SIG-M5 (cell line): ENCODE measurements at places on chromosomes 4 and X.

DNA sequence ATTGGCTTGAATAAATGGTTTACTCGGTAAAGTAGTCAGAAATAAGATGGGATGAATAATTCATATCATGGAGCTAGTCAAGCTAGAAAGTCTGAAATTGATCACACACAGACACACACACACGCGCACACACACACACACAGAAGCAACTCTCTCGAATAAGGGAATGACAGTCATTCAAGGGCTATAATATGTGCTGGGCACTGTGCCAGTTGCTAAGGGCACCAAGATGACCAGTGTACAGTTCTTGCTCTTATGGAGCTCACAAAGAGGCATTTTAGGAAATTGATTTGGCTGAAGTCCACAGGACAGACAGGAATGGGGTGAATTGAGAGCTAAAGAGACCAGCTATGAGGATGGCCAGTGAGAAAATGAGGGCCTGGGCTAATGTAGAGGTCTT, 34.2 kb upstream of the SH3D19 start:
- no peak for DNase-seq

DNA sequence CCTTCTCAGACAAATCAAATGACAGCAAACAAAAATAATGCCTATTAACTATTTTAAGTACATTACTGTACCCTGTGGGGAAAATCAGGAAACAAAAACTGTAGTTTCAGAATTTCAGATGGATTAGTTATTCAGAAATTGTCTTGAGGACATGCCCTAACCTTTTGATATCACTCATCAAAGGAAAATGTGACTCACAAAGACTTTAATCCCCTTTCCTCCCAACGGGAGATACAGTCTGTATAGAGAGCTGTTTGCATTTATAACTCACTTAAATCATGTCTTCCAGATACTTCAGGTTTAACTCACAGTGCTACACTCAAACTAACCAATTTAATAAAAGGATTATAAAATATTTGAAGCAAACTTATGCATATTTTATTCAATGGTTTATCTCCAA, 304.0 kb downstream of the MAPK10 start:
- no peak for DNase-seq

DNA sequence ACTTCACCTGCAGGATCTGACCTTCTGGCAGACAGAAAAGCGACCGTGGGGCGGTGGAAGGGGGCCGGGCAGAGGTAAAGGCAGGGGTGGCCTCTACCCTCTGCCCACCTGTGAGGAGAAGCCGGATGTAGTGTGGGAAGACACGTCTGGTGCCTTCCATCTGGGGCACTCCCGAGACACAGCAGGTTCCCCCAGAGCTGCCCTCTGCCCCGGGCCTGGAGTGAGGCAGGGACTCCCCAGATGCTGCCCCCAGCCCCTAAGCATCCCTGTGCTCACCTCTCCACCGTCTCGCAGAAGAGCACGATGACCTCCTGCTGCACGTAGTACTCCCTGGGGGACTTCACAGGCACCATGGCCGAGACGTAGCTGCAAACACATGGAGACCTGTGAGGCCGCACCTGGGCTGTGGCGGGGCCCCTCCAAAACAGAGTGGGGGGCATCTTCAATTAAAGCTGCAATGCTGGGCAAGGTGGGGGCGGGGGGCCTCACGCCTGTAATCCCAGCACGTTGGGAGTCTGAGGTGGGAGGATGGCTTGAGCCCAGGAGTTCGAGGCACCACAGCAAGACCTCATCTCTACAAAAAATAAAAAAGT, 75.3 kb upstream of the MXD4 start:
- no peak for DNase-seq

- no peak for DNase-seq
Measured at GRCh38 chr4:3030566-3031356, 43.6 kb downstream of the HTT-AS start.
